Natural killer cell (primary cell): ENCODE measurements at places on chromosomes 3 and 15.

DNA sequence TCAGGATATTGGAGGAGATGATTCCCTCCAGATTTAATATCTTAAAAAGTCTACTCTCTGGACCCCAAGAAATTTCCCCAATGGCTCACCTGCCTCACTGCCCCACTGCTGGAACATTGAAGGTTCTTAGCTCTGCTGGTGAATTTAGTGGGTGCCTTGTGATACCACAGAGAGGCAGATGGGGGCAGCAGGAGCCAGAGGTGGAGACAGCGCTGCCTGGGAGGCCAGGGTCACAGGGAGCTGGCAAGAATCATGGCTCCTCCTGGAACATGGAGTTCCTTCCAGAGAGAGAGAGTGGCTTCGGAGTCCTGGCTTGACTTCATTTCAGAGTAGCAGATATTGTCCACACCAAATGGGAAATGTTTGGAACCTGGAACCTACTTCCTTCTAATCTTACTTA lies 263.5 kb upstream of the CFAP20DC start:
- no peaks in the 10 kb centered on the region for H3K36me3 ChIP-seq
- no peak overlapping the region for H3K4me3 ChIP-seq
- DNase-seq, result peak; percentile 50
- H3K27me3 ChIP-seq, result no peaks in the 10 kb centered on the region
- H3K4me1 ChIP-seq, result no peaks in the 10 kb centered on the region
- H3K27ac ChIP-seq, result no peak overlapping the region

DNA sequence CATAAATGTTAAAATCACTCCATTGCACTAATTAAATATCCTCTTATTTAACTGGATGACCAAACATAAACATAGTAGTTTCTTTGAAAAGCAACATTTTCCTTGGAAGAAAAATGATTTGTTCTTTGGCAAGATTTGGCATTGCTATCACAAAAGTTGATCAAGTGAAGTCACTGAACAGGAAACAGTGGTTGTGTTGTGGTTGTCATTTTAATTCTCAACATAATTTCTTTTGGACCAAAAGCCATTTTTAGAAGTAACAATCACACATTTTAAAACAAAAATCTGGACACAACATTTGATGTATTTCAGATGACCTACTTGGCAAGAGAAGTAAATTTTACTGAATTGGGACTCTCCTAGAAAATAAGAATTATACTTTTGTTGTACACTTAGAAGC lies 872.3 kb downstream of the ROBO1 start:
- H3K27me3 ChIP-seq, result no peaks in the 10 kb centered on the region
- no peak overlapping the region for H3K27ac ChIP-seq
- no peak for DNase-seq
- no peaks in the 10 kb centered on the region for H3K36me3 ChIP-seq
- H3K4me1 ChIP-seq, result no peaks in the 10 kb centered on the region

GRCh38 chr3:156449710-156450574 lies 105.0 kb downstream of the SSR3 start:
- H3K27me3 ChIP-seq, result no peaks in the 10 kb centered on the region
- no peaks in the 10 kb centered on the region for H3K4me1 ChIP-seq
- H3K36me3 ChIP-seq, result no peaks in the 10 kb centered on the region

GRCh38 chr3:35648347-35648746 lies 9.0 kb downstream of the ARPP21 start:
- no peak overlapping the region for H3K27ac ChIP-seq
- no peaks in the 10 kb centered on the region for H3K4me1 ChIP-seq
- H3K36me3 ChIP-seq, result no peaks in the 10 kb centered on the region
- H3K4me3 ChIP-seq, result no peak overlapping the region
- H3K27me3 ChIP-seq, result no peaks in the 10 kb centered on the region
- no peak for DNase-seq

DNA sequence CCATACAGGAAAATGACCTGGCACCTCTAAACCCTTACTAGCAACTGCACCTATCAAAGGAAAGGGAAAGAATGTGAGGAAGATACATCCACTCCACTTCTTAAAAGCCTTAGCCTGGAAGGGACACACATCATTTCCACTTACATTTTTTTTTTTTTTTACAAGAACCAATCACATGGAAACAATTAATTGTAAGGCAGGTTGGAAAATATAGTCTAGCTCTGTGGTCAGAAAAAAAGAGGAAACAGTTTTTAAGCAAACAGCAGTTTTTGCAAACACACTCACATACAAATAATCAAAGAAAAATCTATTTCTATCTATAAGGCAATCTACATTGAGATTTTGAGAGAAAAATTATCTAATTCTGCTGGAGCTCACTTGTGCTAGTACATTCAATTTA lies 98.9 kb upstream of the SPRED1 start:
- peaks cover 3% of the 10 kb centered on the region for H3K27me3 ChIP-seq
- no peak overlapping the region for H3K4me3 ChIP-seq
- H3K4me1 ChIP-seq, result no peaks in the 10 kb centered on the region
- DNase-seq, result no peak
- H3K36me3 ChIP-seq, result no peaks in the 10 kb centered on the region

- no peaks in the 10 kb centered on the region for H3K4me1 ChIP-seq
- no peak overlapping the region for H3K27ac ChIP-seq
- no peak overlapping the region for H3K4me3 ChIP-seq
- DNase-seq, result no peak
- H3K36me3 ChIP-seq, result no peaks in the 10 kb centered on the region
- H3K27me3 ChIP-seq, result no peaks in the 10 kb centered on the region
Measured at GRCh38 chr15:82918162-82918561, 34.4 kb downstream of the HOMER2 start.

GRCh38 chr3:64494526-64494925 lies 193.3 kb downstream of the ADAMTS9 start:
- H3K27me3 ChIP-seq, result peaks cover 4% of the 10 kb centered on the region
- H3K4me1 ChIP-seq, result no peaks in the 10 kb centered on the region
- no peak for DNase-seq
- H3K27ac ChIP-seq, result no peak overlapping the region
- no peaks in the 10 kb centered on the region for H3K36me3 ChIP-seq

DNA sequence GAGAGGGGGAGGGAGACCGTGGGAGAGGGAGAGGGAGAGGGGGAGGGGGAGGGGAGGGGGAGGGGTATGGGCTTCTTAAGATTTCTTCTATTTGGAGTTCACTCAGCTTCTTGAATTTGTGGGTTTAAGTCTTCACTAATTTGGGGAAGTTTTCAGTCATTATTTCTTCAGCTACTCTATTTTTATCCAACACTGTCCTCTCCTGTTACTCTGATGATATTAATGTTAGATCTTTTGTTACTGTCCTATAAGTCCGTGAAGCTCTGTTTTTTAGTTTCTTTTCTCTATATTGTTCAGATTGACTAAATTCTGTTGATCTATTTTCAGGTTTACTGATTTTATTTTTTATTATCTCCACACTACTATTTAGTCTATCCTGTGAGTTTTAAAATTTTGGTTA lies 351.5 kb upstream of the TPM1 start:
- DNase-seq, result no peak
- H3K4me1 ChIP-seq, result no peaks in the 10 kb centered on the region
- H3K27ac ChIP-seq, result no peak overlapping the region
- no peaks in the 10 kb centered on the region for H3K27me3 ChIP-seq
- H3K36me3 ChIP-seq, result no peaks in the 10 kb centered on the region

DNA sequence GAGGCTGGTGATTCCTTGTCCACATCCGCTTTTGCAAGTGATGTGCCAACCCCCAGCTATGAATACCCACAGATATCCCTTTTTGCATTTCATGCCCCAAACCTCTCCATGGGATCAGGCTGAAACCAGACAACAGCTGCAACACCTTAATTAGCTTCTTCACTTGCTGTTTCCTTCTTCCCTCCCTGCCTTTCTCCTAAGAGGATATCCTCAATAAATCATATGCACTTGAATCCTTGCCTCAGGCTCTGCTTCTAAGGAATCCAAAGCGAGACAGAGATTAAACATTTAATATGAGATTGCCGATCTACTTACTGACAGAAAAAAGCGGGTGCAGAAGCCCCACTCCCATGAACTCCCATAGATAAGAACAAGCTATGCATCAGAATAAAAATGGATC lies 138.1 kb downstream of the CNTN6 start:
- H3K27ac ChIP-seq, result no peak overlapping the region
- H3K4me3 ChIP-seq, result no peak overlapping the region
- DNase-seq, result no peak
- no peaks in the 10 kb centered on the region for H3K27me3 ChIP-seq
- no peaks in the 10 kb centered on the region for H3K4me1 ChIP-seq

DNA sequence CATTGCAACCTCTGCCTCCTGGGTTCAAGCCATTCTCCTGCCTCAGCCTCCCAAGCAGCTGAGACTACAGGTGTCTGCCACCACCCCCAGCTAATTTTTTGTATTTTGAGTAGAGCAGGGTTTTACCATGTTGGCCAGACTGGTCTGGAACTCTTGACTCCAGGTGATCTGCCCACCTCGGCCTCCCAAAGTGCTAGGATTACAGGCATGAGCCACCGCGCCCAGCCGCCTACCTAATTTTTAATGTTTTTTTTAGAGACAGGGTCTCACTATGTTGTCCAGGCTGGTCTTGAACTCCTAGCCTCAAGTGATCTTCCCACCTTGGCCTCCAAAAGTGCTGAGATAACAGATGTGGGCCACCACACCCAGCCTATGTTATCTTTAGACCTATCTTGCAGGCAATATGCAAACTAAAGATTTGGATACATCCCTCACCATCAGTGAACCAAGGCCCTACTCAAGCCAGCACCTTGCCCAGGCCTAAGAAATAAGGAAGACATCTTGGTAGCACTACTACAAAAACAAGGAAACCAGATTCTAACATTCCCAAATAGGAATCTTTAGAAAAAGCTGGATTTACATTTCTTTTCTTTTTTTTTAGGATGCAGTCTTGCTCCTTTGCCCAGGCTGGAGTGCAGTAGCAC lies 6.3 kb upstream of the GMPPB start:
- H3K27me3 ChIP-seq, result no peaks in the 10 kb centered on the region
- DNase-seq, result no peak
- H3K36me3 ChIP-seq, result peaks cover 35% of the 10 kb centered on the region

- H3K4me1 ChIP-seq, result peaks cover 2% of the 10 kb centered on the region
- no peaks in the 10 kb centered on the region for H3K36me3 ChIP-seq
- H3K4me3 ChIP-seq, result no peak overlapping the region
- DNase-seq, result no peak
- H3K27ac ChIP-seq, result no peak overlapping the region
Measured at GRCh38 chr3:197504641-197505121, 51.1 kb downstream of the BDH1 start.

- H3K4me3 ChIP-seq, result no peak overlapping the region
- H3K36me3 ChIP-seq, result no peaks in the 10 kb centered on the region
- H3K27ac ChIP-seq, result no peak overlapping the region
- H3K4me1 ChIP-seq, result no peaks in the 10 kb centered on the region
- no peaks in the 10 kb centered on the region for H3K27me3 ChIP-seq
Measured at GRCh38 chr3:13254028-13254951, 165.8 kb downstream of the NUP210 start.

DNA sequence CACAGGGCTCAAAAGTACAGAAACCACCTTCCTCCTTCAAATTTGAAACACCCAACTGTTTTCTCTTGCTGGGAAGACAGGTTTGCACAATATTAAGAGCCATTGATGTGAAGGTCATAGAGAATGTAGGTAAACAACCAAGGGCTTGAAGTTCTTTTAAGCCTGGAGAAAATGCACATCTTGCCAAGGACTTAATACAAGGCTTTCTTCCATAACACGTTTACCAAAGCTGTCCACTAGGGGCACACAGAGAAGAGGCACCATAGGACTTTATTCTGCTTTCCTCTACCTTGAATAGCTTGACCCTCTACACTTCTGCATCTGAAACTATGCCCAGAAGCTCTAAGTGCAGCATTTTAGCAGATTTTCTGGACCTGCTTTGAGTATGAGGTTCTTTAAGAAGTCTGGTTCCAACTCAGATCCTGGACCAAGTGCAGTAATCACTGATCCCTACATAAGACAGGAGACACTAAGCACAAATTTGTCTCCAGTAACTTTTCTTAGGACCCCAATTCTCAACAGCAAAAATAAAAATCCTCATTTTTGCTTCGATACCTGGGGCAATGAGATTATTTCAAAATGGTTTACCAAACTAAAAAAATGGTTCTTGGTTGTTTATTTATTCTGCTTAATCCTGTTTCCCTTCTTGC lies 138.0 kb downstream of the FBN1 start:
- H3K27ac ChIP-seq, result no peak overlapping the region
- no peaks in the 10 kb centered on the region for H3K4me1 ChIP-seq
- H3K4me3 ChIP-seq, result no peak overlapping the region
- no peak for DNase-seq

GRCh38 chr15:46858150-46858549 lies 859.2 kb upstream of the SEMA6D start:
- no peaks in the 10 kb centered on the region for H3K27me3 ChIP-seq
- no peaks in the 10 kb centered on the region for H3K36me3 ChIP-seq
- no peak for DNase-seq
- no peak overlapping the region for H3K4me3 ChIP-seq
